ENCODE measurements at places on chromosomes 3 and 15.

GRCh38 chr15:64618138-64618537 lies 157.3 kb downstream of the RBPMS2 start:
- no peak for DNase-seq

GRCh38 chr3:189372243-189372642 lies 200.5 kb downstream of the TPRG1 start:
- no peak for DNase-seq

- DNase-seq, result no peak
These were observed 130.1 kb upstream of the LINGO1 start for GRCh38 chr15:77762747-77763355.

- no peak for DNase-seq
These were observed 63.2 kb upstream of the TNFSF10 start for GRCh38 chr3:172586436-172586835.

GRCh38 chr3:134624537-134625287 lies 26.1 kb downstream of the KY start:
- DNase-seq, result no peak

- DNase-seq, result no peak
These were observed 28.9 kb downstream of the ALDH1A2 start for GRCh38 chr15:58036579-58036978.

GRCh38 chr3:16071206-16071605 lies 103.3 kb upstream of the GALNT15 start:
- DNase-seq, result no peak

GRCh38 chr3:141425523-141426233 lies 57.4 kb downstream of the ZBTB38 start:
- no peak for DNase-seq

GRCh38 chr3:79917561-79917960 lies 149.8 kb upstream of the ROBO1 start:
- no peak for DNase-seq

- no peak for DNase-seq
These were observed 98.9 kb upstream of the CHL1 start for GRCh38 chr3:97417-98258.

GRCh38 chr3:146554151-146554760 lies 9.8 kb upstream of the PLSCR1 start:
- DNase-seq, result no peak

GRCh38 chr3:129025108-129025507 lies 24.0 kb downstream of the EFCC1 start:
- no peak for DNase-seq

DNA sequence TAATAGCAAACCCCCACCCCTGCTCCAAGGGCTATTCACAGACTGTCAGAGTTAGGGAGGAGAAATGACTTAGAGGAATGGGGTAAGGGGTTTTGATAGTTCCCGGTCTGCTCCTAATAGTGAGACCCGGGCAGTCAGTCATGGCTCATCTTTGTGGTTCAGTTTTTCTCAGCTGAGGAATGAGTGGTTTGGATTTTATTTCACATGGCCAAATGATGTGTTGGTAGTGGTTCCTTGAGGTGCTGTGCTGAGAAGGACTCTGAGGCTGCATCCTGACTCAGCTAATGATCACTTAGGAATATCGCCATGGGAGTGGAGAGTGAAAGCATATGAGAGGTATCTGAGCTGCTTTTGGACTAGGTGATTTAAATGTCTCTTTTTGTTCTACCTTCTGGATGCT lies 80.2 kb downstream of the LPP start:
- DNase-seq, result no peak

DNA sequence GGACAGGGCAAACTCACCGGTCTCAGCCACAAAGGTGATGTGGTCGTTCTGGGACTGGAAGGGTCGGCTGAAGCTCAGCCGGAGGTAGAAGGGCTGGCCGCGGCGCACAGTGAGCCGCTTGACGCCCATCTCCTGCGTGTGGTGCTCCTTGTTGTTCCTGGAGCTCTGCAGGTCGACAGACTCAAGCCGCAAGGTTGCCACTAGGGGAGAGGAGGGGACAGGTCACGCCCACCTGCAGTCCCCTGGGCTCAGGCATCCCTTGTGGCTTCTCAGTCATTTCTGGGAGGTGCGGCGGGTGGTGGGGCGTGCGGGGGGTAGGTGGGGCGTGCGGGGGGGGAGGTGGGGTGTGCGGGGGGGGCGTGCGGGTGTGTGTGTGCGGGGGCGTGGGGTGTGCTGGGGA lies 26.7 kb upstream of the TGM5 start:
- DNase-seq, result peak; percentile 59

GRCh38 chr3:184305577-184305976 lies 6.5 kb downstream of the PSMD2 start:
- DNase-seq, result no peak

DNA sequence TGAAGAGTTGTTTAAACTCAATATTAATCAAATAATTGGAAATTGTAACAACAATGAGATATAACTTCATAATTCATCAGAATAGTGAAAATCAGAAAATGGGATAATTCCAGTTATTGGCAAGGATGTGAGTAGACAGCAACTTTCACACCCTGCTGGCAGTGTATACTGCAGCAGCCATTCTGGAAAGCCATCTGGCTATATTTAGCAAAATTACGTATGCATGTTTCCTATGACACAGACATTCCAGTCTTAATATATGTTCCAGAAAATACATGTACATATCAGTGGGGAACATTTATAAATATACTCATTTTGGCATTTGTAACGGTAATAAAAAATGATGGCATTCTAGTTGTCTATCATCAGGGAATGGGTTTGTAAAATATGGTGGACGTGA lies 564.1 kb downstream of the GBE1 start:
- no peak for DNase-seq

All from ELF-1 (cell line).